Skin of body (tissue), 3 donors: ENCODE measurements at places on chromosomes 3 and 15. TPM values are rescaled to one million over a fixed set of nuclear protein-coding genes. Genes with fewer than 3 reads are reported as not detected.

The ZNF385D gene
- 16.2 TPM for total RNA-seq

The OR5K2 gene
- total RNA-seq, result not detected

The STAC gene
- 12.6 TPM for total RNA-seq

The PLCH1 gene
- 2.0 TPM for total RNA-seq

The GPR149 gene
- not detected for total RNA-seq

The CPNE9 gene
- total RNA-seq, result 0.39 TPM

The ZPLD1 gene
- 0.10 TPM for total RNA-seq

The NGLY1 gene
- total RNA-seq, result 29.5 TPM
